ENCODE measurements at places on chromosomes 12 and 14.

DNA sequence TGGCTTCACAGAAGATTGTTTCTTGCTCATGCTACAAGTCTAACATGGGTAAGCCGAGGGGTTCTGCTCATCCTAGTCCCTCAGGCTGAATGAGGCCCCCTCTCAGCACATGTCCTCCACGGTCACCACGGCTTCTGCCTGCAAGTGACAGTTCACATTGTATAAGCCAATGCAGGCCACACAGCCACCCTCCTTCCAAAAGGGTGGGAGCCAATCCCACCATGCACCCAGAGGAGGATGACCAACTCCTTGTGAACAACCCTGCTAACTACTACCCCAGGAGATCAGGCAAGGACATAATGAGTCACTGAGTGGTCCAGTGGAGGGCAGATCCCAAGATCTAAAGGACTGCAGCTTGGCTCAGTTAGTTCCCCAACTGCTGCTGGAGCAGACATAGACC lies 6.1 kb downstream of the SPRING1 start:
- DNase-seq = no peak

DNA sequence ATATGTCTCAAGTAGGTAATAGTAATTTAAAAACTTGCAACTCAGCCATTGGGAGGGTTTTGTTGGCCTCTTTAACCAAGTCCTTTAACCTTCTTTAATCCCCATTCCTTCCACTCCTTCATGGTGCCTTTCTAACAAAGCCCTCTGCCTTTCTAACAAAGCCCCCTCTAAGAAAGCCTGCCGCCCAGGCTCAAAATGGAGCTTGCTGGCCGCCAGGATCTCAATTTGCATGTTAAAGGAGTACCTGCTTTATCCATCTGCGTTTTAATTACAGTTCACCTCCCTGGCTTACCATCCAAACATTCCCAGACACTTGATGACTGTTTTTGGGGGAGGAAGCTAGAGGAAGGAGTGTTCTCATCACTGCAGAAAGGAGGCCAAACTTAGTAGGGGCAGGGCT lies 183.4 kb downstream of the PTPN11 start:
- no peak for DNase-seq

DNA sequence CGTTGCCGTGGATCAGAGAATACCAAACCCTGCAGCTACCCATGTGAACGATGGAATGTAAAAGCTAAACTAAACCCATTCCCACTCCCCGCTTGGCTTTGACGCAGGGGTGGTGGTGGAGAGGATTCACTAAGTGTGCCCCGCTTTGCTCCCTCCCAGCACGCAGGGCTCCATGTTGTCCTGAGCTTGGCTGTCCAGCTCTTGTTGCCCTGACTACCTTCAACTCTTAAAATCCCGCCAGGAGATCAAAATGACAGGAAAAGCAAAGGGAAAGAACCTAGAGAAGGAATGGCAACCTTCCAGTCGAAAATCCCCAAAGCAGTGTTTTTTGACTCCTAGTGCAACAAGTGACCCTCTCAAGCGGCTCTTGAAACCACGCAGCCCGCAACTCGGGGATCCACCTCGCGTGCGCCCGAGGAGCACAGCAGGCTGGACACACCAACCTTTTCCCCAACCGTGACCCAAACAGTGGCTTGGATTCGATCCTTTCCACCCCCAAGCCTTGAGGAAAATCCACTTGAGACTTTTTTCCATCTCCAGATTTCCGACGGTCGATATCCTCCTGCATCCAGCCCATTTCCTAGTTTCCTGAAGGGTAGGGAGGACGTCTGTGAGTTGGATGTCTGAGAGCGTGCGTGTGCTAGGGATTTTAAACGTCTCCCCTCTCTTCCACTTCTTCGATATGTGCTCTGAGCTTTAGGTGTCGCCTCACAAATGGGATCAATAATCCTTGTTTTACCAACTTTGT lies 1.4 kb downstream of the SYT10 start:
- no peak for DNase-seq

GRCh38 chr12:42240131-42240750 lies 2.2 kb upstream of the YAF2 start:
- DNase-seq = no peak

GRCh38 chr12:5567016-5567725 lies 135.3 kb downstream of the NTF3 start:
- DNase-seq = no peak

- no peak for DNase-seq
Observed at GRCh38 chr12:57564178-57564740, 14.4 kb downstream of the KIF5A start.

DNA sequence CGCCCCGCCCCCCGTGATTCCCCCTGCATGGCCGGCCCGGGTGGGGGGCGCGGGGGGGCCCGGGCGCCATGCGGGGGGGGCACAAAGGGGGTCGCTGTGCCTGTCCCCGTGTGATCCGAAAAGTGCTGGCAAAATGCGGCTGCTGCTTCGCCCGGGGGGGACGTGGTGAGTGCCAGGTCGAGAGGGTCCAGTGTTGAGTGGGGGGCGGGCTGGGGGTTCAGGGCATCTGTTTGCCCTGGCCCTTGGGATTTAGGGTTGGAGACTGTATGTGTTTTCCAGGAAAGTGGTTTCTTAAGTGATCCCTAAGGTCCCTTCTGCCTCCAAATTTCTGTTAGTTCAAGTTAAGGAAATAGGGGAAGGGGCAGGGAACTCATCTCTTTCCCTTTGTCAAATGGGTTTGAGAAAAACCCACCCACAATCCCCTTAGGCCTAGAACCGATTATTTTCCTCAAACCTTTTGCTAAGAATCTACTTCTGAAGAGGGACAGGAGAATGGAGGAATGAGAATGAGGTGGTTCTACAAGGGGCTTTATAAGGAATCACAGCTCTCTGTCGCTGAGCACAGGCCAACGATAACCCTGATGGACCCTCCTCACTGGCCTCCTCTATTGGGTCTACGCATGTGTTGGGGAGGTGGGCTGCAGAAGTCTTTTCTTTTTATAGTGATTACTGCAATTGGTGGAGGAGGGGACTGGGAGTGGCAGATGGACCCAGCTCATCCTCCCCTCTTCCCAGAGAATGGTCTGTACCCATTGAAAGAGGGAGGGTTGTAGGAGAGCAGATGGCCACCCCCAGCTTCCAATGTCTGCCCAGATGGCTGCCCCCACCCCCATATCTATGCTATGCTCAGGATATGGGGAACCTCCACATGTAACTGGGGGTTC lies 834 bp downstream of the ARHGEF25 start:
- DNase-seq = no peak

- no peak for DNase-seq
Observed at GRCh38 chr12:52126050-52126604, 46.6 kb downstream of the SMIM41 start.

- DNase-seq = no peak
Observed at GRCh38 chr12:80848858-80849257, 88.9 kb downstream of the LIN7A start.

DNA sequence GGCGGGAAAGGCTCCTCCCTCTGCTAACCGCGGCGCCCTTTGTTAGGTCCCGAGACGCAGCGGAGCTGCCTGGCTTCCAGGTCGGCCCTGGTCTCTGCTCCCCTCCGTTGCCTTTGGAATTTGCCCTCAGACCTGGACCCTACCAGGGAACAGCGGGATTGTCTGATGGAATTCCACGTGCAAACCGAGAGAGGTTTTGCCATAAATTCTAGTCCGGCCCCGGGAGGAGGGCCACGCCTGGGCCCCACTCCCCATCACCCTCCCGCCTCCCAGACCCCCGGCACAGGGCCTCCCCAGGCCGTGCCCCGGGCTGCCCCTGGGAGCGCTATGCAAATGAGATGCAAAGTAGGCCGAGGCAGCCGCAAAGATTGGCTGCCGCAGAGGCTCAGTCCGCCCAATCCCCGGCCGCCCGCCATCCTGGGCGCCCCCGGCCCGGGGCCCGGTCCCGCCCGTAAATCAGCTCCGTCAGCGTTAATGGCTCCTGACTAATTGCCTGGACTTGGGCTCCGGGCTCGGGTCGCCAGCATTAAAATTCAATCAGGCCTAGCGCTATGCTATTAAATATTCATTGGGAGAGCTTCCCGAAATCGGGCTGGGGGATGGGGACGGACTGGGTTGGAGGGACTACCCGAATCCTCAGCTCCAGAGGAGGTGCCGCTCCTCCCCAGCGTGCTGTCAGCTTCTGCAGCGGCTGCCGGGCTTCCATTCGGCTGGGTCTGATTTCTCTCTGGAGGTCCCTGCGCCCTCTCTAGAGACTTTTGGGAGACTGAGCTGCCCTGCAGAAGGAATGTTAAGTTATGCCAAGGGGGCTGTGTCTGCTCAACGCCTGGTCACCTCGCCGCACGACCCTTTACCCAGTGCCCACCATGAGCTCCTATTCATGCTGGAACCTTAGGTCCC lies 15.7 kb upstream of the FIGNL2 start:
- no peak for DNase-seq

- no peak for DNase-seq
Observed at GRCh38 chr12:62251609-62251958, 8.6 kb upstream of the USP15 start.

DNA sequence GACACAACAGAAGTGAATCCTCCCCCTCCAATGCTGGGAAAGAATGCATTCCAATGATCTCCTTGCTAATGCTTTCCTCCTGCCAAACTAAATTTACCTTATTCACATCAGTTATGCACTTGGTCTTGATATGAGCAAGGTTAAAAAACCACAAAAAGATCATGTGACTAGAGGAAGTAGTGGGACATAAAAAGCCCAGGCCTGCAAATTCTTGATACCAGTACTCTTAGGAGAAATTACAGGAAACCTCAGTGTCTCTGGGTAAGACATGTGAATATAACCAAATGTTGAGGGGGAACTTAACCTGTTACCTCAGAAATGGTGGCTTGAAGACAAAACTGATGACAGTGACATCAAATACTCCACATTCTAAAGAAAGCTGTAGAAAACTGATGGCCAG lies 427.1 kb downstream of the RPS29 start:
- DNase-seq = no peak

- no peak for DNase-seq
Observed at GRCh38 chr14:34937442-34937841, 45.4 kb upstream of the SRP54 start.
